ENCODE measurements at places on chromosomes 2 and 18. TPM values are rescaled to one million over a fixed set of nuclear protein-coding genes. Genes with fewer than 3 reads are reported as not detected.

GRCh38 chr18:11823545-11823944, 27.7 kb upstream of the CHMP1B start:
- peak; percentile 42 for DNase-seq
- no peaks in the 10 kb centered on the region for H3K36me3 ChIP-seq
- no peak overlapping the region for H3K27ac ChIP-seq
- H3K4me1 ChIP-seq, result peaks cover 15% of the 10 kb centered on the region

GRCh38 chr2:122469147-122469546, 713.7 kb downstream of the TSN start:
- no peak for DNase-seq
- H3K4me3 ChIP-seq, result no peak overlapping the region
- no peaks in the 10 kb centered on the region for H3K4me1 ChIP-seq
- H3K27me3 ChIP-seq, result no peaks in the 10 kb centered on the region
- no peak overlapping the region for H3K27ac ChIP-seq

GRCh38 chr2:25881764-25882163, 3.5 kb upstream of the ASXL2 start:
- H3K4me1 ChIP-seq, result peaks cover 5% of the 10 kb centered on the region
- no peaks in the 10 kb centered on the region for H3K27me3 ChIP-seq
- no peak for DNase-seq
- H3K27ac ChIP-seq, result no peak overlapping the region
- no peaks in the 10 kb centered on the region for H3K36me3 ChIP-seq

The RAX gene
- total RNA-seq, result not detected

The ILKAP gene
- 31.8 TPM for total RNA-seq

Data from K562 (cell line).